Choroid plexus epithelial cell (primary cell): ENCODE measurements at places on chromosomes 3 and 15.

DNA sequence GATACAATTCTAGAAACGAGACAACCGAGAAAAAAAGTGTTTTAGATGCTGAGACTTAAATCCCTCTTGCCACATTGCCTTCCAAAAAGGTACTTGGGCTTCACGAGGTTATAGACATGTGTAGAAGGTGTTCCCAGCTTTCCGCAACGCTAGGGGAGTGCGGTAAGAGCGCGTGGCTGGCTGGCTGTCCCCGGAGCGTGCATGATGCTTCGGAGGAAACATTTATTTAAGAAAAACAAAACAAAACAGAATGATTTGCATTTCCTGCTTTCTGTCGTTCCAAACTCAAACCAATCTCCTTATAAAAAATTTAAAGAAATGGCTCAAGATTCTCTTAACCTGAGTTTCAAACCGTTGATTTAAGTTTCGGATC is 841 bp downstream of the SLC6A20 start:
- DNase-seq = no peak

DNA sequence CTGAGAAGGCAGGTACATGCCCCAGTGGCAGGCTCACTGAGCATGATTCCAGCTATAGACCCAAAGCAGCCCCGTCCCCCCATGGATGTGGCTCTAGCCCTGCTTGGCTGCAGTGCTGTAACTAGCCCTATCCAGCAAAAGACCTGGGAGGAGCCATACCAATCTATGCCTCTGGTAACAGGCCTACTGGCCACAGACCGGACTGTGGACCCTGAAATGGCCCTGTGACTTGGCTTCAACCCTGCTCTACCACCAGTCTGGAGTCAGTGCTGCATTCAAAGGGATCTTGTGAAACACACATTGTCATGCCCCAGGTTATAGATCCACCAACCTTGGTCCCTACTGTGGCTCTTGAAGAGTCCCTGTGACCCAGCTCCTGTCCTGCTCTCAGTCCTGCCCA is 46.7 kb downstream of the OXSM start:
- DNase-seq = no peak

GRCh38 chr3:134354612-134355251 is 19.5 kb downstream of the AMOTL2 start:
- no peak for DNase-seq

DNA sequence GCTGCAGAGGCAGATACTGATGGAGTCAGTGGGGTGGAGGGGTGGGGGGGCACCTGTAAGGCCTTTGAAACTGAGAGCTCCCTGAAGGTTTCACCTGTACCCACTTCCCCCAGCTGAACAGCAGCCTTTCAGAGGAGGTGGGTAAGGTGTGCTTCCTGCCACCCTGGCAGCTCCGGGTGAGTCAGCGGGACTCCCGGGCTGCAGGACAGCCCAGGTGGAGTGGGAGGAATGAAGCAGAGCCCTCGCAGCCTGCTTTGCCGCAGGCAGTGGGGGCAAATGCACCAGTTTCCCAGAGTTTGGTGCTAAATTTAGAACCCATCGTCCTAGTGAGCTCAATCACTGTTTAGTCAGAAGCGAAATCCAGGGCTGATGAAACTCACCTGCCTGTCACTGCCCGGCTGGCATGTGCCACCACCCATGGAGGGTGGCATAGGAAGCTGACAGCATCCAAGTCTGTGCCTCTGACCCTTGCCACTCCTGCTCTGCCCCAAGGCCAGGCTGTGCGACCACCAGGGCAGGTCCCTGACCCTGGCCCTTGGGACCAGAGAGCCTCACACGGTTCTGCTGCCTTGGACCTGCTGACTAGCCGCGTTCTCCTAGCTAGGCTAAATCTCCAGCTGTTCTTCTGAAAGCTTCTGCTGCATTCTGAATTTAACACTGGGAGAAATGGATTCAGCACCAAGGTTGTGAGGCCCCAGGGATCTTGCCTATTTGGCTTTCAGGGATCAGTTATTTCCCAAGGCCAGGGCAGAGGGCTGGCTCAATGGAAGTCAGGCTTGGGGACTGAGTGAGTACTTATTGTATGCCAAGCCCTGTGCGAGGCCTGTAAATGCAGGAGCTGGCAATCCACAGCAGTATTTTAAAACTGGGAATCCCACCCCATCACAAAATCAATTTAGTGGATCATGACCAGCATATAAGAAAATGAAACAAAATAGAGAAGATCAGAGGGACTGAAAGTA is 67.3 kb upstream of the RASGRF1 start:
- DNase-seq = no peak

- peak; percentile 98 for DNase-seq
Observed at GRCh38 chr3:194070634-194071409, 65.1 kb upstream of the HES1 start.

- no peak for DNase-seq
Observed at GRCh38 chr15:40545457-40545856, 19.4 kb downstream of the CCDC32 start.

- DNase-seq = no peak
Observed at GRCh38 chr15:22240986-22241385, 160.7 kb downstream of the OR4M2 start.

DNA sequence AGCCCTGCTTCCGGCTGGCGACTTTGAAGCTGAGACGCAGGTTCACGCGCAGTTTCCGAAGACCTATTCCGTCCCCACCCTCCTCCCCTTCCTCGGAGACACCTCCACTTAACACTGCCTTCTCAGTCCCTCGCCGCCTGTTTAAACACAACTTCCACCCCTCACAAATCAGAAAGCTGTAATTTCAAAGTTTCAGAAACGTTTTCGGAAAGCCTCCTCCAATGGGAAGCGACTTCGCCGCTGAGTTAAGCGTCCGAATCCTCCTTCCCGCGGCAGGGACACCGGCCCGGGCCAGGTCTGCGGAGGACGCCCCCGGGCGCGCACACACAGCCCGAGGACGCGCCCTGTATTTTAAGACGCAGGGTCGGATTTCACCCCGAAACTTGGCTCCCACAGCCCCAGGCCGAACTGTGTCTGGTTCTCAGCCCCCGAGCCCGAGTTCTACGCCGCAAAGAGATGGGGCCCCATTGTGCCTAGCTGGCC is 559 bp upstream of the LRRN1 start:
- DNase-seq = no peak

DNA sequence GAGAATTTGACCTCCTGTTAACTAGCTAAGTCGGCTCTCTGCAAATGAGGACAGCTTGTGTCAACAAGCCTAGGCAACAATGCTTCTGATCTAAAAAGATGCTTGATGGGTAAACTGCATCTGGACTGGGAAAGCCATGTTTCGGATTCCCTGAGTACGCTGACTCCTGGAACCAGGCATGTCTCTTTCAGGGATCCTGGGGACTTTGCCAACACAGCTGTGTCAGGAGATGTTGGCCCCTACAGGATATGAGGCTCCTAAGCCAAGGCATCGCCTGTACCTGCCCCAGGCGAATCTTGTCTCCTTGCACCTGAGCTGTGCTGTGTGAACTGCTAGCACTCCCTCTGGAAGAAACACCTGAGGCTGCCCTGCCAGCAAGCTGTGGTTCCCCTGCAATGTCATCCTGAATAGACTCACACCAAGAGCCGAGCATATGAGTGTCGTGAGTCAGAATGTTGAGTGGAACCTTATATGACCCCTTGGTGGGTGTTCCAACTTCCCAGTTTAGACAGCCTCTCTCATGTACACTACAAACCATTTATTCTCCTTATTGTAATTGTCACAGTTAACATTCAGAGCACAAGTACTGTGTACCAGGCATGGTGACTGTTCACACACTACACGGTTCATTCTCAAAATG is 17.0 kb downstream of the EOGT start:
- DNase-seq = peak; percentile 70

DNA sequence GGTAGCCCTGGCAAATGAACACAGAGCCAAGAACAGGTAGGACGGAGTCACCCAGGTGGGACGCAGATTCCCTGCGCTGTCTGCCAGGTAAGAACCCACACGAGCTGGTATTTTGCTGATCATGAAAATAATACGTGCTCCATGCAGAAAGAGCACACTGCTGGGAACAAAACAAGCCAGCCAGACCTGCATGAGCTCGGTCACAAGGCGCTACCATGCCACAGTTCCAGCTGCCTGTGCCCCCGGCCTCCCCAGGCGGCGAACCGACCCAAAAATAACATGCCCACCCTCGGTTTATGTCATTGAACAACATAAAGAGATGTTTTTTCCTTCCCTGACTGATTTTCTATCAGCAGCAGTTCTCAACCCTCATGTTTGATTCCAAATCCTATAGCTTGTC is 25.8 kb downstream of the CYFIP1 start:
- DNase-seq = no peak

- no peak for DNase-seq
Observed at GRCh38 chr3:114378760-114379159, 84.9 kb downstream of the TIGIT start.

- DNase-seq = no peak
Observed at GRCh38 chr15:91845720-91846119, 7.8 kb upstream of the SLCO3A1 start.

GRCh38 chr3:107476462-107476861 is 46.3 kb upstream of the BBX start:
- no peak for DNase-seq

- peak; percentile 77 for DNase-seq
Observed at GRCh38 chr3:109275702-109276293, 40.5 kb downstream of the DPPA2 start.

GRCh38 chr15:29170521-29170920 is 99.1 kb downstream of the NSMCE3 start:
- DNase-seq = no peak

- DNase-seq = peak; percentile 83
Observed at GRCh38 chr3:115217678-115218451, 70.8 kb upstream of the ZBTB20 start.

DNA sequence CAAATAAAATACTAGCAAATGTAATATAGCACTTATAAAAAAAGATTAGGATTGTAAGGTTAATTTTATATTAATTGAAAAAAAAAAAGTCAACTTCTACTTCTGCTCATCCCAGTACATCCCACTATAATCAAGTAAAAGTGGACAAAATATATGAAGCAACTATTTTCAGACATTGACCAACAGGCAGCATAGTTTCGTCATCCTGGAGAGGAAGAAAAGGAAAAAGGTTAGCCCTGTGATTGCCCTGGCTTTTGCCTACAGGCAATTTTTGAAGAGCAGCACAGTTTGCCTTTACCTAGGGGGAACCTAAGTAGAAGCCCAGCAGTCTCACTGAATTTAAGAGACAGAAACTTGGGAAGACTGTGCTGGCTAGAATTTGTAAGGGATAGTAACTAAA is 52.2 kb upstream of the ACTC1 start:
- DNase-seq = peak; percentile 31

DNA sequence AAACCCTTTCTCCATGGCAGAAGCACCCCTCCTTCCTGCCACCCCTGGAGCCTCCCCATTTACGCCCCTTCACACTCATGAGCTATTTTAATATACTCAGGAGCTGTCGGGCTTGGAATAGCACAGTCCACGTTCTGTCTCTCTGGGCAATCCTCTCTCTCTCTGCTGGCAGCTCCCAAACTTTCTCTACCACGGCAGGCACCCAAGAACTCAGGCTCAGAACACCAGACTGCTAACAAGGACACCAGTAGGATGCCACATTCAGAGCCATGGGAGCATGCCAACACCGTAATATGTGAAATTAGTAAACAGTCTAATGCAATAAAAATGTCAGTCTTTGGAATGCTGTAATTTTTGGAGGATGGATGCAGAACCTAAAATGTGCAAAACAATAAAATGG is 19.3 kb downstream of the TNFAIP8L3 start:
- no peak for DNase-seq
